A172 (cell line): ENCODE measurements at places on chromosomes 12 and 14.

DNA sequence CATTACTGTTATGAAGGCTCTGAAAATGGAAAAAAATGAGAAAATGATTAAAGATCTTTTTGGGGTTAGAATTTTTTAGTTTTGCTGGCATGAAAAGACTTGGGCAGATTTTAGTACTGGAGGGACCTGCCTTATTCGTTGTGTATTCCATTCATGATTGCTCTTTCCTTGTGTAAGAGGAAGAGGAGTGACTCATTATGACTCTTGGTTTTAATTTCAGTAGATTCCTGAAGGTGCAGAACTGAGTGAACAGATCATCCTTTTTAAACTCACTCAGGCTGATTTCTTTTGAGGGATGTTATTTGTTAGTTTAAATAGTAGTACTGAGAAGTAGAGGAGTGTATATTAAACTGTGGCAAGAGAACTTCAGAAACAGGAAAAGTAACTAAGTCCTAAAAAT is 41.6 kb downstream of the AKAP6 start:
- peak; percentile 58 for DNase-seq

DNA sequence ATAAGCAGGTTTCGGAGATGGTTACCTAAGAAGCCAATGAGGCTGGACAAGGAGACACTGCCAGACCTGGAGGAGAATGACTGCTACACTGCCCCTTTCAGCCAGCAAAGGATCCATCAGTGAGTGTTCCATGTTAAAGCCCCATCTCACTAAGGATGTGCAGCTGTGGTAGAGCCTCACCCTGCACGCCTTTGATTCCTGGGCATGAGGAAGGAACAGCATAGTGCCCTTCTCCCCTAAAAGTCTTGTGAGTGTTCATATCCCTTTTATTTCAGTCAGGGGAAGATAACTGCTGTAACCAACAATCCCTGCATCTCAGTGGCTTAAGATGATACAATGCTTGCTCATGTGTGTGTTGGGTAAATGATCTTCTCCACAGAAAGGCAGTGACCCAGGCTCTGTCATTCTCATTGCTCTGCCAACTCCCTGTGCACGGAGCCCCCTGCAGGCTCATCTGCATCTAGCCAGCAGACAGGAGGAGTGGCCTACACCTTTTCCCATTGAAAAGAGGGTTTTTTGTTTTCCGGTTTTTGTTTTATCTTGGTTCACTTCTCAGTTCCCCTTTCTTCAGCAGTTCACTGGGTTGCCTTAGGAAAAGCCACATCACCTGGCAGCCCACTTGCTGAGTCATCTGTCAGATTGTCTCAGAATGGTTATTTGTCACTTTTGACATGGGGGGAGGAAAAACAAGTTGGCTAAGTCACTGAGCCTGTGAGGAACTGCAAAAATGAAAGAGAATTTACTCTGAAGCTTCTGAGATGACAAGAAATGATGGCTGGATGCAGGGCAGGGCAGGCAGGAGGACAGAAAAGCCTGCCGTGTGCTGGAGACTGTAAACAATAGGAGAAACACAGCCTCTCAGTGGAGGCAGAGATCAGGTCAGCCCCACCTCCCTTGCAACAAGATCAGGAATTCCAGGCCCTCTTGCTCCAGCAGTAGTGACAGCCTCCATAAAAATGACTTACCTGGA is 193.3 kb downstream of the ANO4 start:
- peak; percentile 72 for DNase-seq

GRCh38 chr14:102586420-102587104 is 5.9 kb upstream of the RCOR1 start:
- DNase-seq = no peak

- DNase-seq = no peak
These were observed 172.3 kb downstream of the FOXA1 start for GRCh38 chr14:37422748-37423147.

DNA sequence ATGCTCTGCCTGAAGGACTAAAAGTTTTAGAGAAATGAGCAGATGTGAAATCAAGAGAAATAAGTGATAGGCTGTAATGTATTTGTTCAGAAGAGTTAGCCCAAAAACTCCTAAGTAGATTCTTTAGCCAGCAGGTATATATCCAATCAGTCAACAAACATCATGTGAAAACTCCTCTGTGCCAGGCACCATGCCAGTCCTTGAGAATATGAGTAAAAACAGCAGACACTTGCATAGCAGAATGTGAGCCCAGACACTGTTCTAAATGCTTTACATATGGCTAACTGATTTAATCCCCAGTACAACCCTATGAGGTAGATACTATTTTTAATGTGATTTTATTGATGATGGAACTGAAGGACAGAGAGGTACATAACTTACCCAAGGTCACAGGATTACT is 329.8 kb downstream of the PAWR start:
- no peak for DNase-seq

- no peak for DNase-seq
These were observed 48.7 kb downstream of the SCARB1 start for GRCh38 chr12:124814741-124815613.

DNA sequence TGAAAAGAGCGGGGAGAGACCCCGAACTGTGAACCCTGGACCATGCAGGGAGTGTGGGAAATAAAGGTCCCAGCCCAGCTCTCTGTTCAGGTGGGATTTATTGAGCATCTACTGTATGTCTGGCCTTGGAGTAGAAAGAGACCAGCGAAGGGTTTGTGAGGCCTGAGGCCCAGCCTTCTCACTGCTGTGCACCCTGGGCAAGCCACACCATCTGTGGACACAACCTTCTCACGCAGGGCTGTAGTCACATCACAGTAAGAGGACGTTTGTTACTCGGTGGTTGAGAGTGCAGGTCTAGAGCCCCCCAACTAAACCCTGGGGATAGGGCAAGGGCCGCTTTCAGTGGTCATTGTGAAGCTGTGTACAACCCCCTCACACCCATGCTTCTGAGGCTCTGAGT is 18.2 kb downstream of the FAM222A start:
- DNase-seq = no peak

- no peak for DNase-seq
These were observed 132.3 kb downstream of the KSR2 start for GRCh38 chr12:117836476-117836875.

GRCh38 chr12:48958049-48958388 is 732 bp upstream of the ARF3 start:
- DNase-seq = no peak
